Stimulated activated CD8-positive, alpha-beta memory T cell treated with anti-CD3 and anti-CD28 coated beads, Interleukin-4, amount 100 ng/mL, for 1 hour (primary cell): ENCODE measurements at places on chromosomes 2 and 18.

- DNase-seq = no peak
These were observed 91.5 kb downstream of the MYCN start for GRCh38 chr2:16031848-16032159.

DNA sequence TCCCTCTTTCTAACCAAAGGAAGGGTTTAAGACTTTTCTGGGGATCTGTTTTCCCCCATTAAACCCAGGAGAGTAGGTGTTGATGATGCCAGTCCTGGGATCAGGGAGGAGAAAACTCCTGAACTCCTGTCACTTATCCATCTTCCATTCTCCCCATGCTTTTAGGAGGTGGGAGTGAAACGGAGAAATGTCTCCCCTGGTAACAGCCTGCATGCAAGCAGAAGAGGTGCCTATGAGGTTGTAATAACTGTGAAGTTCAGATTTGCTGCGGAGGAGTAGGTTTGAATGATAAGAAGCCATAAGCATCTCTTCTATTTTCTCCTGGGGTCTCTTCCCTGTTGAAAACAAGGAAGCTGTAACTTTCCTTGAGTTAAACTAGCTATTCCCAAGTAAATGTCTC, 150.8 kb downstream of the SLC4A3 start:
- DNase-seq = no peak

DNA sequence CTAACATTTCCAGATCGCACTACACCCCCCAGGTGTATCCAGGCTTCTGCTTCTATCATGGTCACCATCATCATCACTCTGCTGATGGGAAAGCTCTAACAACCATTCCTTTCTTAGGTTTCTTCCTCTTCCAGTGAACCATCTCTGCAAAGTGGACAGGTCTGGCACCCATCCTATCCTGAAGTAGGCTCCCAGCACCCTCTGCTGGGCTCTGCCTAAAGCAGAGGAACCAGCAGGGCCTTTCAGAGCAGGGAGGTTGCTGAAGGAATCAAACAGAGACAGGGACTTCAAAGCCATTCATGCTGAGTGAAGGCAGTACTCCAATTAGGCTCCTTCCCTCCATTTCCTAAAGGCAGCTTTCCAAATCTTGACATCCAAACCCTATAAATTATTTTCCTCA, 27.2 kb upstream of the SATB2 start:
- no peak for DNase-seq

DNA sequence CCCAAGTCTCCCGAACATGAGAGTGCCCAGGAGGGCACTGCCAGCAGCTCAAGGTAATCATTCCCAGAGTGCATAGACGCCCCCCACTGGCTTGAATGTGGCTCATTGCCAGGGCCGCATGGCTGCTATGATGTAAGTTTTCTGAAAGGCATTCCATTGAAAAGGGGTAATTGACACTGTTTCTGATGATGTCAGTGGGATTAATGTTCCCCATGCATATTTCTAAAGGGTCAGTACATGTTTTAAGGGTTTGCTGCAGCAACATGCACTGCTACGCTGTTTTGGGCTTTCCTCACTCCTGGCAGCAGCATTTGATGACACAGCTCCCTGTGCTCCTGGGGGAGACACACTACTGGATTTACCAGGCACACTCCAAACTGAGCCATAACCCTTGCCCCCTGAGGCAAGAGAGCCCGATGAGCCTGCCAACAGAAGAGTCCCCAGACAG, 36.7 kb downstream of the KIAA2012 start:
- no peak for DNase-seq

DNA sequence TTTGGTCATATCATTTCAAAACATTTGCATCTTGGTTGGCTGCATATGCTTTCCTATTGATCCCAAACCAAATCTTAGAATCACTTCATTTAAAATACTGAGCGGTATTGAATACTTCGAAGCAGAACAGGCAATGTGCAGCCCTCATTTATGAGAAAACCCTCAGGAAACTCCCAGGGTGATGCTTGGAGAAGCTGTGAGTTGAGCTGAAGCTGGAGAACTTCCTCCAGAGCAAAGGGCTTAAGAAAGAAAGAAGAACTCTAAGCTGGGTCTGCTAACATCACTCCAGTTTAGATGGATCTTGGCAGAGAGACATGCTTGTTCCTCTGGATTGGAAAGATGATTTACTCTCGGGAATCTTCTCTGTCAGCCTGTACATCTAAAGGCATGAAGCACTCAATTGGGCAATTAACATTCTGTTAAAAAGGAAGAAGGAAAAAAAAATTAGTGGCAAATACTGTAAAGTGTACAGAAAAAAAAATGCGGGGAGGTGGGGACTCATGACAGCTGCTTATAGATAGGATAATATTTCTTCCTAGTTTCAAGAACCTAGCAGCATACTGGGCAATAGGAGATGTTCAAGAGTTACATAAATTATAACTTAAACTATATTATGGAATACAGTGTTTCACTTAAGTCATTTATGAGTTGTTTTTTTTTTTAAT, 49.5 kb downstream of the ATIC start:
- no peak for DNase-seq

GRCh38 chr2:172790404-172790803, 54.8 kb downstream of the RAPGEF4 start:
- DNase-seq = no peak

DNA sequence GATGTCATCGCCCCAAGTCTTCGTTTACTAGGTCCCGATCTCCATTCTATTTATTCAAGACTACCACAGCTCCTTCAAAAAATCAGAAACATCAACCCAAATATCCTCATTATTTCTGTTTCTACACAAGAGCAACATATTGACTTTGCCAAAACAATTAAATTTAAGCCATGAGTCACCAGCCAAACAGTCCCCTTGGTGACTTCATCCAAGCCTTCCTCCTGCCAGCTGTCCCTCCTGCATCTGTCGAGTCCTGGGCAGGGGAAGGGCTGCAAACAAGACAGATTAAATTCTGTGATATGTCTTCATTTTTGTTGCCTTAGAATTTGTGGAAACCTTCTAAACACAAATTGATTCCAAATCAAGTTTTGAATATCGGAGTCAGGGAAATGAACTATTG, 110.3 kb downstream of the SP3 start:
- no peak for DNase-seq

DNA sequence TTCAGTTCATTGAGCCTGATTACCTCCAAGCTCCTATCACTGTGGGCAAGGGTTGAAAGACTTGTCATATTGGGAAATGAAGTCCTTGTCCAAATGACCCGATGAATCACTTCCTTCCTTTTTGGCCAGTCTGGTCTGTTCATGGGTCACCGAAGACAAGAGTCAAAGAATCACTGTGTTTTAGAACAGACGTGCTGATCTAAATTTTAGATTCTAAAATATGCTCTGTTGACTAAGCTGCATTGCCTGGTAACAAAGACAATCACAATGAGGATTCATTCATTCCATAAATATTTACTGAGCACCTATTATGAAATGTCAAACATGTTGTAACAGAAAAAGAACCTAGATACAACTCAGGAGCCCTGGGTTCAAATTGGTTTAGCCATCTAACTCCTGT, 99.4 kb upstream of the RND3 start:
- no peak for DNase-seq

DNA sequence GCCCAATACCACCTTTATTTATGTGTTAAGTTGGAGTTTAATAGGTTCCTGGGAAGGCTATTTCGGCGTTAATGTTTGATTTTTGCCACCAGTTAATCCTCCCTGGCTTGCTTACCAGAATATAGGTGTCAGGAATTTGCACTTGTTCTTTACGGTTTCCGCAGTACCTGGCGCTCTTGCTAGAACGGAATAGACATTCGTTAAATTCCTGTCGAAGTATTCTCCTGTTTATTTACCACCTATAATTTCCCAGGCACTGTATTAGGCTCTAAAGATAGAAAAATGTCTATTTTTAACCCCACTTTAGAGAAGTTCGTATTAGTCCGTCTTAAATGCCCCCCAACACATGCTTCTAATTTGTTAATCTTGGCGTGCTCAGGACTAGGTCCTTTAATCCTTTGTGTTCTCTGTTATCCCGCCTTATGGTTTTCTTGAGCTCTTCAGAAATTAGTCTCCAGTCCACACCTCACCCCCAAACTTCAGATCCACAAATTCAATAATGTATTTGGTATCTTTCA, 575 bp downstream of the CCDC150 start:
- DNase-seq = no peak

- DNase-seq = no peak
These were observed 41.3 kb downstream of the TTC39C start for GRCh38 chr18:24055878-24056277.

GRCh38 chr2:54508541-54508940, 52.4 kb downstream of the SPTBN1 start:
- no peak for DNase-seq

GRCh38 chr2:25517701-25518100, 155.7 kb downstream of the DTNB start:
- DNase-seq = no peak

- no peak for DNase-seq
These were observed 16.7 kb upstream of the TNS1 start for GRCh38 chr2:218019411-218020060.

GRCh38 chr18:22946846-22947245, 13.7 kb downstream of the RBBP8 start:
- DNase-seq = no peak

DNA sequence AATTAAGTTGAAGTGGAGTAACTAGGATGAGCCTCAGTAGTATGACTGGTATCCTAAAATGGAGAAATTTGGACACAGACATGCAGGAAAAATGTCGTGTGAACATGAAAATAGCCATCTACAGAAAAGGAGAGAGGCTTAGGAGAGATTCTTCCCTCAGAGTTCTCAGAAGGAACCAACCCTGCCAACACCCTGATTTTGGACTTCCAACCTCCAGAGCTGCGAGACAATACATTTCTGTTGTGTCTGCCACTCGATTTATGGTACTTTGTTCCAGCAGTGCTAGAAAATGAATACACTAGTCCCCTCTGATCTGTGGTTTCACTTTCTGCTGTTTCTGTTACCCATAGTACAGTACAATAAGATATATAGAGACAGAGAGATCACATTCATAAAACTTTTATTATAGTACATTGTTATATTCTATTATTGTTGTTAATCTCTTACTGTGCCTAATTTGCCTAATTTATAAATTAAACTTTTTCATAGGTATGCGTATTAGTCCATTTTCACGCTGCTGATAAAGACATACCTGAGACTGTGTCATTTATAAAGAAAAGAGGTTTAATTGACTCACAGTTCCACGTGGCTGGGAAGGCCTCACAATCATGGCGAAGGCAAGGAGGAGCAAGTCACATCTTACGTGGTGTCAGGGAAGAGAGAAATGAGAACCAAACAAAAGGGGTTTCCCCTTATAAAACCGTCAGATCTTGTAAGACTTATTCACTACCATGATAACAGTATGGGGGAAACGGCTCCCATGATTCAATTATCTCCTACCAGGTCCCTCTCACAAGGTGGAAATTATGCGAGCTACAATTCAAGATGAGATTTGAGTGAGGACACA, 41.3 kb downstream of the PLEKHA3 start:
- no peak for DNase-seq

DNA sequence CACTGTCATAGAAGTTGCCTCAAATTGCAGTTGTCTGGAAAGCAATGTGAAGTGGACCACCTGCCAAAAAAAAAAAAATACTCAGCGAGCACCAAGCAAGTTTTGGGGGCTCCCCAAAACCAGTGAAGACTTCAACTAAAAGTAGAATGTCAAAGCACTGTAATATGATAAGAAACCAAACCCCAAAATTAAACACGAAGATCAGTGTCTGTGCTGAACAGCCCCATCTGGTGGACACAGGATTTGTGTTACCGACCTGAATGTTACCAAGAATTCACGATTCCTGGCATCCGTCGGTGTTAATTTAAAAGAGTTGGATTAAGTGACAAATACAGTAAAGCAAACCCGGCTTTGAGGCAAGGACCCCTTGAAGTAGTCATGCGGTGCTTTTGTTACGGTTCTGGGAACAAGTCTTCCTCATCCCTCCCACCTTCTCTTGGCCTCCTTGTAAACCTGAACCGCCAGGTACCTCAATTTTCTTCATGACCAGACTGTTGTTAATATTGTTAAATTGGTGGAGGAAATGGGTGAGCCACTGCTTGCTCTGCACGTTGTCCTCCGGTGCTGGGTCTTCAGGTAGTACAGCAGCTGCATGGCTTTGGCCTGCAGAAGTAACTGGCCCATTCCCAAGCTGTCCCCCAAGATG, 31.3 kb upstream of the SSB start:
- DNase-seq = no peak

- DNase-seq = no peak
These were observed 59.8 kb downstream of the TRIB2 start for GRCh38 chr2:12776521-12776961.

DNA sequence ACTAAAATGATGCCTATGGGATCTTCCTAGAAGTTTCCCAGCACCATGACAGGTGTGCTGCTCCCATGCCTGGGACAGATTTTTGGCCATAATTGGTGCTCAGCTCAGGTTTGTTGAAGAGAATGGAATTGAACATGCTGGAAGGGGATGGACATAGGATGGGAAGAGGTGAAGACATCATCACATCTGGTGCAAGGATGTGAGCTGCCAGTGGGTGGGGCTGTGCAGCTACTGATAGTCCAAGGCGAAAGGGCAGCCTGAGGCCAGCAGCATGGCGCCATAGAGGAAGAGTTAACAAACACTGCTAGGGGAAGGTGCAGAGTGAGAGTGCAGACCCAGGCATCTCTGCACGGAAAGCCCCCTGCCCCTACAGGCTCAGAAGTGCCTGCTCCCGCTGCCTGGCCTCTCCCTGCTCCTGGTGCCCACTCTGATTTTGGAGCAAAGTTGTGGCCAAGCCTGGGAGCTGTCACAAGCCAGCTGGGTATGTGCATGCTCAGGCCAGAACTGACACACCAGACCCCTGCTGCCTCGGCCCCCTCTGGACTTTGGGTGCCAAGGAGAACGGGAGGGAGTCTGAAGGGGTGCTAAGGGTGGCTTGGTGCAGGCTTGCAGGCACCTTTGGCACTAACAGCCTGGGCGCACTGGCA, 178.6 kb downstream of the ZBTB7C start:
- no peak for DNase-seq

DNA sequence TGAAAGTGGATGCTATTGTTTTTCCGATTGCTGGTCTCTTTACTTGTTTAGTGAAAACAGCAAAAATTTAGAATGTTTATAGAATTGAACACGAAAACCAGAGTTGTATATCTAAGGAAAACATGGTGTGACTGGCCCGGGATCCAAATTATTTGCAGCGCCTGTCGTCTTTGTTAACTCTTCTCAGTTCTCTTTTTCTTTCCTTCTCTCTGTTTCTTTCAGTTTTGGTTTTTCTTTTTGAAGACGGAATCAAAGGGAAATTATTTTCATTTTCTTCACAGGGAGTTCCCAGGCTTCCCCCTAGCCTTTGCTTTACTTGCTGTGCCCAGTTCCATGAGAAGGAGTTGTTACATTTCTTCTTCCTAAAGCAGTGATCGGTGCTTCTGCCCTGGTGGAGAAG, 76.0 kb downstream of the AGAP1 start:
- no peak for DNase-seq

DNA sequence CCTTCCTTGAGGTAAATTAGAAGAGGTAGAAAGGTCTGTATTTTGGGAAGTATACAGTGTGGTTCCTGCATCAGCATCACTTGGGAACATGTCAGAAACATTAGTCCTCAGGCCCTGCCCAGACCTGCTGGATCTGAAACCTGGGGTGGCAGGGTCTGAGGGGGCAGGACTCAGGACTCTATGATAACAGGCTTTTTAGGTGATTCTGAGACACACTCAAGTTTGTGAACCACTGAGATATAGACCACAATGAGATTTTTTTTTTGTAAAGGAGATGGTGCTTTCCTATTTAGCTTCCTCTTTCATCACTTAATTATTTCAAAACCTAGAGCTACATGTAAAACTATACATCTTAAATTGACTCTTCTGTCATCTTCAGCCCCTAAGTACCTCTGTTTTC, 262.7 kb upstream of the SPOPL start:
- DNase-seq = no peak
